Left ventricle myocardium inferior (tissue), 1 donor: ENCODE measurements at places on chromosomes 4 and X.

DNA sequence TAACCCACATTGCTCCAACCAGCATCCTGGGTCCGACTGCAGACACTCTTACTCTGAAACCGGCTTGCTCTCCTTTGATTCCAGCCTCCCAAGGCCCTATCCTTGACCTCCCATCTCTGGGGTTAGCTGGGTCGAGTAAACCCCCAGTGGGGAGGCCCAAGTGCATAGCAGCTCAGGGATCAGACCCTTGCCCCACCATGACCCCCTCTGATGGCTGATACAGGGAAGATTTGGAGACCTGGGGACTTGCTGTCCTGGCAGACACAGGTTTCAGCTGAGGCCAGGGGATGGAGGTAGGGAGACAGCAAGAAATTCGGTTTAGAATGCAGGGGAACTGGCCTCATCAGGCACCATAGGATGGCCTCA lies 23.6 kb upstream of the CDKL5 start:
- H3K36me3 ChIP-seq: no peaks in the 10 kb centered on the region
- no peaks in the 10 kb centered on the region for H3K27me3 ChIP-seq
- H3K4me1 ChIP-seq: no peaks in the 10 kb centered on the region
- no peak overlapping the region for H3K4me3 ChIP-seq
- H3K27ac ChIP-seq: no peak overlapping the region
- DNase-seq: no peak

DNA sequence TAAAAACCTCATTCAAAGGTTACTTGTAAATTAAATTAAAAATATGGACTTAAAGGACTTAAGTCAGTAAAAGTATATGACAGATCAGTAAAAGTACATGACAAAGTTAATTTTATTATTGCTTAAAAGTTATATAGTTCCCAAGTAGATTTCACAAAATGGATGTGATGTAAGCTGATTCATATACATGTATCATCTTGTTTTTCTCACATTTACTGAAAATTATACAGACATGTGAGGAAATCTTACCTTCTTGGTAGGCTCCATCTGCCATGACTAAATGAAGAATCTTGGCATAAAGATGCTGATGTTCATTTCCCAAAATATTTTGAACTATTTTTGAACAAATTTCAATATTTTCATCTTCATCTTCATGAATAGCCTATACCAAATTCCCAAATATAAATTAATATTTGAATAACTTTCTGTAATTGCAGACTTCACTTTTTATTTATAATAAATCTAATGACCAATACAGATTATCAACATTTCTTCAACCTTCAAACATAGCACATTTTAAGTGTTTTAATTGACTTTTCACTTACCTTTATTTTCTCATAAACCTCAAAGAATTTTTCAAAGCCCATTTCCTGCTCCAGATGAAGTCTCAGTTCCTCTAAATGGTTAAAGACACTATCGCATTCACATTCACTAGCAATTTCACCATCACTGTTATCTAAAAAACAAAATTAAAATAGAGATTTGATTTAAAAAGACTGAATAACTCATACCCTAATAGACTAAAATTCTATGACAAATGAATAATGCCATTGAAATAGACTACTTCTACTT lies 129.4 kb upstream of the SH3RF1 start:
- no peaks in the 10 kb centered on the region for H3K4me1 ChIP-seq
- no peak for DNase-seq
- no peak overlapping the region for H3K27ac ChIP-seq
- H3K27me3 ChIP-seq: no peaks in the 10 kb centered on the region

DNA sequence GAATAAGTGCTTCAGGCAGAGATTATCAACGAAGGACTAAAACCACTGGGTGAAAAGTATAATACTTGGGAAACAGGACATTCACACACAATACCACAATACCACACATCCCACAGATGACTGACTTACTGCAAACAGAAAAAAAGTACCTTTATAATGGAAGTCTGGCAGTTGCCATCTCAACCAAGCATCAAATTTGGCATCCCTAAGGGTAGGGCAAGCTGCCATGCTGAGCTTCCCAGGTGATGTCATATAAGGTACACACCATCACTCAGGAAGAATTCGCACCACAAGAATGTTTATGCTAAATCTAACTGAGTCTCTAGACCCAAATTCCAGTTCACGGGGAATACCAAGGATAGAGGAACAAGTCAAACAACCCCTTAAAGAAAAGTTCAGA lies 9.1 kb downstream of the QDPR start:
- H3K4me3 ChIP-seq: no peak overlapping the region
- no peak for DNase-seq
- no peaks in the 10 kb centered on the region for H3K4me1 ChIP-seq
- H3K36me3 ChIP-seq: peaks cover 88% of the 10 kb centered on the region
- no peaks in the 10 kb centered on the region for H3K27me3 ChIP-seq

- H3K27me3 ChIP-seq: peaks cover 8% of the 10 kb centered on the region
- no peaks in the 10 kb centered on the region for H3K36me3 ChIP-seq
- no peak overlapping the region for H3K27ac ChIP-seq
These were observed 8.9 kb upstream of the CRLF2 start for GRCh38 chrX:1221296-1221845.

GRCh38 chrX:135463937-135464336 lies 42.2 kb downstream of the SMIM10L2A start:
- no peak overlapping the region for H3K4me3 ChIP-seq
- DNase-seq: no peak
- no peak overlapping the region for H3K27ac ChIP-seq
- H3K36me3 ChIP-seq: no peaks in the 10 kb centered on the region
- H3K4me1 ChIP-seq: no peaks in the 10 kb centered on the region
- no peaks in the 10 kb centered on the region for H3K27me3 ChIP-seq

DNA sequence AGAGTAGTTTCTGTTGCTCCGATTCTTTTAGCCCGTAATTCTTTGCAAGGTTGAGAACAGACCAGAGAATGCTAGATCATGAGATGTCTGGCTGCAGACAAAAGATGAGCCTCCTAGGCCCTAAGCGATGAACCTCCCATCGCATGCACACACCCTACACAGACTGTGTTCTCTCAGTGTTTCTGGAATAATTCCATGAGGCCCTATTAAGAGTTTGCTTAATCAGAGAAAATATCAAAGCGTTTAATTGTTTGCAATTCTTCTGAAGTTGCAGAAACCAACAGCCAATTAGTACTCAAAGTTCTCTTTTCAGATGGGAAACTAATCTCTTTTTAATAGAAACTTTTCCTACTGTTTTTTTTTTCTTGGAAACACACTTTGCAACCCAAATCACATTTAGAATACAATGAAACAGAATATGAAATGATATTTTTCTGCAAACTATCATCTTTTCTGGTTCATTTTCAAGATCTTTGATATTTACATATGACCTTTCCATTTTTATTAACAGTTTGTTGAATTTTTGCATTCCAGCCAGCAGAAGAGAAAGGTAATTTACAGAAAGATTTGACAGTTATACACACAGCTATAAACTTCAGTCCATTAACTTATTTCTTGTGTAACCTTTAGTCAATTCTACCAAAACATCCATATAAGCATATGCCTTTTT lies 1525.6 kb downstream of the ARAP2 start:
- no peak for DNase-seq
- H3K4me1 ChIP-seq: no peaks in the 10 kb centered on the region
- no peaks in the 10 kb centered on the region for H3K27me3 ChIP-seq
- no peak overlapping the region for H3K4me3 ChIP-seq

DNA sequence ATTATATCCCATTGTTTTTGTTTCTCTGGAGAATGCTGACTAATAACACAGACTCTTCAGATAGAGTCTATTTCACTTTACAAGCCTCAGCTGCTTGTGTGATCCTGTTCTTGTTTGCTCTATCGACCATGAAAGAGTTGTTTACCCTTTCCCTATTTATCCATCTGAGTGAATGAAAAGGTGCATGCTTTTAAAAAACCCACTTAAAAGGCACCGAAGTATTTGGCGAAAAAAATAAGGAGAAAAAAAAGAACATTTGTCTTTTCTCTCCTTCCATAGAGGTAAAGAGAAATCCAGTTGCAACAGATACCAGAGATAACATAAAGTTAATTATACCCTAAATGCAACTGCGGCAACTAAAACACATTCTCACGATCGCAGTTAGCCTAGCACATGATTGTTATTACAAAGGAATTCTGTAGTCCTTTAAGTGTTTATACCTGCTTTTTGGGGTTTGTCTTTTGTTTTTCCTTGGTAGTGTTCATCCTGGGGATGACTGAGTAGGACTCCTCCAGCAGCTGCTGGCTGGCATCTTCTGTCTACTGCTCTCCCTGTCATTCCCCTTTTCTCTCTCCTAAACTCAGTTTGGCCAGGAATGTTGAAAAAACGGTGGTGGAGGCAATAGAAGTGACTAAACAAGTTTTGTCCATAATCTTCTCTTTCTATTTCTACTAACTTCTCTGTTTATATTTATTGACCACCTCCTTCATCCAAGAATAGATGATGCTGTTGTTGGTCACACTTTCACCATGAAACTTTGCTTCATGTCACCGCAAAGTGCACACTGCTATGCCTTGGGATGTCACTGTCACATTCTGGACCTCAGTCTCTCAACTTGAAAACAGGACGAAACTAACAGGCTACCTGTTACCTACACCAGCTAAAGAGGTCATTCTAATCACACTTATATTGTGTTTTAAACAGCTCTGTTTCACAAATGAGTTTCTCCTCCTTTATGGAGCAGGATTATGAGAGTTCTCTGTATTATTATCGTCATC lies 41.9 kb upstream of the FRAS1 start:
- no peak overlapping the region for H3K4me3 ChIP-seq
- H3K36me3 ChIP-seq: no peaks in the 10 kb centered on the region
- no peaks in the 10 kb centered on the region for H3K27me3 ChIP-seq
- DNase-seq: no peak
- no peak overlapping the region for H3K27ac ChIP-seq
- no peaks in the 10 kb centered on the region for H3K4me1 ChIP-seq

DNA sequence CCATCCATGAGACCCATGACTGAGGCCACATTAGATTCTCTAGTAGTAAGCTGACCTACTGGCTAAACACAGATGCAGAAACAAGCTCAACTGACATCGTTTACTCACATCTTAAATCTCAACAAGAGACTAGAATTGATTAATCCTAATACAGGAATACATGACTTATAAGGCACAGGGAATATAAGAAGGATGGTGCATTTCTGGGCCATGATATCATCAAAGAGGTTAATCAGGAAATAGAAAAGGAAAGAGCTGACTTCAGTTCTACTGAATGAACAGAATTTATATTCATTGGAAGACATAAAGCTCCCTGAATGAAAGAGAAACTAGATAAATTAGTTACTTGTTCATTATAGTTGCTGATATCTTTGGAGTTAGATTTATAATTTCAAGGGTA lies 1406.5 kb downstream of the STIM2 start:
- no peak overlapping the region for H3K4me3 ChIP-seq
- no peaks in the 10 kb centered on the region for H3K27me3 ChIP-seq
- H3K36me3 ChIP-seq: no peaks in the 10 kb centered on the region
- no peak for DNase-seq

GRCh38 chr4:95219109-95219508 lies 329.7 kb downstream of the UNC5C start:
- no peaks in the 10 kb centered on the region for H3K4me1 ChIP-seq
- H3K27me3 ChIP-seq: no peaks in the 10 kb centered on the region
- DNase-seq: no peak

- no peak overlapping the region for H3K27ac ChIP-seq
- no peaks in the 10 kb centered on the region for H3K27me3 ChIP-seq
- DNase-seq: no peak
- H3K4me1 ChIP-seq: no peaks in the 10 kb centered on the region
- H3K36me3 ChIP-seq: no peaks in the 10 kb centered on the region
- H3K4me3 ChIP-seq: no peak overlapping the region
These were observed 164.3 kb upstream of the GPC4 start for GRCh38 chrX:133579631-133580030.

DNA sequence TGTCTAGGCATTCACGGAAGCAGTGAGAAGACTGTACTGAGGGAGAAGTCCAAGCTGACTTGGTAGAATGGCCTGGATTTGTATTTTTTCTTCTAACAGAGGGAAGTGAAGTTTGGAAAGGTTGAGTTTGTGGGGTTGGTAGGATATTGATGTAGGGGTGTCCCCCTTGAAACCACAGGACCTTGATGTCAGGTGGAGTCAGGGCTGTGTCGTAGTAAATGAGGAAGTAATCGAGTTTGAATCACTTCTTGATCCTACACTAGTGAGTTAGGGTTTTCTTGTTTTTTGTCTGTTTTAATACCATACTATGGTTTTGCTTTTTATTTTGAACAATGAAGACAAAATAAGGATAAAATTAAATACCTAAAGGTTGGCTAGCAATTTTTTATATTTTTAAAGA lies 30.1 kb upstream of the ANAPC4 start:
- H3K36me3 ChIP-seq: peaks cover 13% of the 10 kb centered on the region
- no peak overlapping the region for H3K4me3 ChIP-seq
- no peak for DNase-seq

- no peak overlapping the region for H3K4me3 ChIP-seq
- no peak overlapping the region for H3K27ac ChIP-seq
- no peak for DNase-seq
- H3K27me3 ChIP-seq: no peaks in the 10 kb centered on the region
These were observed 734.6 kb upstream of the TENM3 start for GRCh38 chr4:181508601-181509000.

DNA sequence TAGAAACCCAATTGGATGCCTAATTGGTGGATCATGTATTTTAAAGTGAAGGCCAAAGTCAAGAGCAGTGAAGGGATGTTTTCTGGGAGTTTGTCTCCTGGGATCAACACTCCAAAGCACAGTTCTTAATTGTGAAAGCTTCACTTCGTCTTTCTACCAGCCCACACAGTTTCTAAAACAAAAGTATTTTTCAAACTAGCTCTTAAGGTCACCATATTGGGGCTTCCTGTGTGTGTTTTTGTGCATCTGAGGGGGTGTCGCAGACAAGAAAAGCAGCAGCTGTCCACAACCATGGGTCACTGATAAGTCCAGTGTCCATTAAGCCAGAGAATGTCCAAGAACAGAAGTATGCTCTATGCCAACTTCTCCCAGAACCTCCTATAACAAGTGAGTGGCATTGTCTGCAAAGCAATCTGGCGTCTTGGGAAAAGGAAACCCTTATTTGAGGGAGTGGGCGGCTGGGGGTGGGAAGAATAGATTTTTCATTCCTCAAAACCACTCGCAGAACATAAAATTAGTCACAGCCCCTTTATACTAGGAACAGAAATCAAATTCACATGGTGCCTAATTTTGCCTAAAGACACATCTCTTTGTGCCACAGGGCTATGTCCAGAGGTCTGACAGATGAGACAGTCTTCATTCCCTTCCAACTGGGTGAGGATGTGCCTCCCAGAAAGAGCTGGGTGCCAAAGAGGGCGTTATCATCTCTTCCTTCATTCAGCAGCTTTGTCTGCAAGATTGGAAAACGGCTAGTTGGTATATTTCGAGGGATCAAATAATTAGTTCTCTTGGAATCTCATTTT lies 610.4 kb downstream of the BCOR start:
- H3K4me3 ChIP-seq: no peak overlapping the region
- no peak overlapping the region for H3K27ac ChIP-seq
- H3K27me3 ChIP-seq: no peaks in the 10 kb centered on the region
- H3K36me3 ChIP-seq: no peaks in the 10 kb centered on the region

GRCh38 chrX:140701480-140701879 lies 8.1 kb upstream of the LINC00632 start:
- H3K27me3 ChIP-seq: no peaks in the 10 kb centered on the region
- no peak overlapping the region for H3K27ac ChIP-seq
- H3K4me3 ChIP-seq: no peak overlapping the region
- no peak for DNase-seq
- no peaks in the 10 kb centered on the region for H3K4me1 ChIP-seq
- no peaks in the 10 kb centered on the region for H3K36me3 ChIP-seq

- no peaks in the 10 kb centered on the region for H3K27me3 ChIP-seq
- DNase-seq: no peak
These were observed 50.6 kb downstream of the LGI2 start for GRCh38 chr4:24980064-24980690.

- H3K27me3 ChIP-seq: no peaks in the 10 kb centered on the region
- no peaks in the 10 kb centered on the region for H3K36me3 ChIP-seq
- DNase-seq: no peak
- H3K4me1 ChIP-seq: peaks cover 8% of the 10 kb centered on the region
These were observed 43.5 kb upstream of the HERC6 start for GRCh38 chr4:88335092-88335665.
